GOT3 (cell line): ENCODE measurements at places on chromosomes 11 and 22.

- no peak for DNase-seq
Measured at GRCh38 chr11:86589856-86590589, 82.4 kb downstream of the ME3 start.

GRCh38 chr22:20273758-20274181 lies 5.7 kb upstream of the RTN4R start:
- no peak for DNase-seq

- DNase-seq: no peak
Measured at GRCh38 chr11:79330651-79331050, 110.2 kb downstream of the TENM4 start.

DNA sequence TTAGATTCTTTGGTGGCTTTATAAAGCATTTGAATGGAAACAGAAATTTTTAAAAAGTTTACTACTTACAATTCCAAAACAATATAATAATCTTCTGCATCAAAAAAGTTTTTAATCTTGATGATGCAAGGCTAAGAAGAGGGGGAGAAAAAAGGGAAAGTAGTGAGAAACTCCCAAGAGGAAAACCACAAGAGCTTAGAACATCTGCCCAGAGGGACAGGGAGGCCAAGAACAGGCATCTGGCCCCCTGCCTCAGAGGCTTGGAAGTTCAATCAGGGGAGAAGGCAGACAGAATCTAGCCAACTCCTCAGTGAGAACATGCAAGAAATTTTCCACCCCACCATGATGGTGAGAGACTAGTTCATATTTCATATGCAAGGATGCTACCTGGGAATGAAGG lies 23.8 kb upstream of the TTC28 start:
- no peak for DNase-seq

DNA sequence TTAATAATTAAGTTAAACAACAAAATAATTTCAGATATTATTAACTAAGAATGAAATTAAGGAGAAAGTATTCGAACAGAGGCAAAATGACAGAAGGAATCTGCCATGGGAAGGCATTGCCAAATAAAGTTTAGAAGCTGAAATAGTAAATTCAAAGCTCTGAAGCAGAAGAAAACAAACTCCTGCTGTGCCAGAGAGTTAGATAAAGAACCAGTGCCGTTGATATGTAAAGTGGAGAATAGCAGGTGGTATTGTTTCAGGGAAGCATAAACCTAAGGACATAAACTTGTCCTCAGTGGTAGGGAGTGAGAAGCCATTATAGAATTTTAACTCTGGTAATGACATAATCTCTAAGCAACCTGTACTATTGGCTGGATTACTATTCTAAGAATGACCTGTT lies 2.7 kb upstream of the HBG2 start:
- no peak for DNase-seq

- no peak for DNase-seq
Measured at GRCh38 chr22:36395915-36396314, 8.1 kb upstream of the MYH9 start.
